CD4-positive, alpha-beta T cell (primary cell): ENCODE measurements at places on chromosomes 16 and 17.

DNA sequence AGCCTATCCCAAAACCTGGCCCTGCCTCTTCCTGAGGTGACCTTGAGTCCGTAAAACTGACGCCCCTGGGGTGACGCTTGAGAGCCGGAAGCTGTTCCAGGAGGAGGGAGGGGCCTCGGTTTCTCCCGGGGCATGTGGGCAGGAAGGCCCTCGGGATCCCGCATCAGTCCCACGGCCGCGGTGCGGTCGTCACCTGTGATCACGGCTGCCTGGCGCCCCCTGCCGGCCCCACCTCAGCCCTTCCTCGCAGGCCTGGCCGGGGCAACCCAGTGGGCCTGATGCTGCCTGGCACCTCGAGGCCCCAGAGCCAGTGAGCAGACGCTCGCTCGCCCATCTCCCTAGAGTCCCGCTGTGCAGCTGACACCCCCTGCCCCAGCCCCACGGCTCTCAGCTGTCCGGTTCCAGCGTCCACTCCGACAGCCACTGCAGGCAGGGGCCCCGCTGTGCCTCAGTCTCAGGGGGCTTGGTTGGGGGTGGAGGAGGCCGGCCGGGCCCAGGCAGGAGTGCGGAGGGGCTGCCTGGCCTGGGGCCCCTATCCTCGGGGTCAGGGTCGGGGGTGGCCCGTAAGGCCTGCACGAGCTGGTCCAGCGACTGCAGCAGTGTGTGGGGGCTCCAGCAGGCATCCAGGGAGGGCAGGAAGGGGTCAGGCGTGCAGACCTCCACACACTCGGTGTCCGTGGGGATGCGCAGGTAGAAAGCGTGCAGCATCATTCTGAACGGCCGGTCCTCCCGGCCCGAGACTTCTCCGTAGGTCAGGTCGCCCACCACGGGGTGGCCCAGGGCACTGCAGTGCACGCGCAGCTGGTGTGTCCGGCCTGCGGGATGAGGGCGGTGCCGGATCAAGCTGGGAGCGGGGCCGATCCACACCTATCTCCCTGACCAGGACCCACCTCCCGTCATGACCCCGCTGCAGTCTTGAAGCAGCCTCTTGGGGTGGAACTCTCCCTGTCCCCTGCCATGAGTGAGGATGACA, 2.3 kb downstream of the RPUSD1 start:
- DNase-seq: peak; percentile 66

DNA sequence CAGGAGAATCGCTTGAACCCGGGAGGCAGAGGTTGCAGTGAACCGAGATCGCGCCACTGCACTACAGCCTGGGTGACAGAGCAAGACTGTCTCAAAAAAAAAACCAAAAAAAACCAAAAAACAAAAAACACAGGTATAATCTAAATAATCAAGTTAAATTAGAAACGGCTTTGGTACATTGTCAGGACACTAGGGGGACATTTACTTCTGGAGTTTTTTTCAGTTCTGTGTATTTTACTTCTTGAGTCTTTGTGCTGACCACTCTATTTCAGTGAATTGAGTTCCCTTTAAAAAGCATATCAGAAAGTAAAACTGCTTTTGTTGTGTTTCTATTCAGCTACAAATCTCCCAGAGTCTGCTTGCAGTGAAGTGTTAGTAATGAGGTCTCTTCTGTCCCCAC, 36.3 kb downstream of the DHRS7B start:
- no peak for DNase-seq

GRCh38 chr17:28717578-28718332, at the start of gene RAB34:
Gene RAB34 (minus strand): TSS chr17:28717868. CDS start chr17:28717266, 602 bp downstream.
- DNase-seq: peak; percentile 36

GRCh38 chr17:7686222-7687071, 843 bp downstream of the TP53 start:
- peak; percentile 80 for DNase-seq

- no peak for DNase-seq
Observed at GRCh38 chr17:8859027-8859803, 8.3 kb downstream of the PIK3R6 start.

- DNase-seq: no peak
Observed at GRCh38 chr16:89904606-89905510, 13.8 kb upstream of the MC1R start.

- no peak for DNase-seq
Observed at GRCh38 chr17:20284570-20285295, 182.6 kb downstream of the LGALS9B start.

GRCh38 chr17:60908324-60908723, 230.7 kb downstream of the BCAS3 start:
- no peak for DNase-seq

GRCh38 chr17:41629826-41630670, 5.7 kb upstream of the KRT17 start:
- no peak for DNase-seq

DNA sequence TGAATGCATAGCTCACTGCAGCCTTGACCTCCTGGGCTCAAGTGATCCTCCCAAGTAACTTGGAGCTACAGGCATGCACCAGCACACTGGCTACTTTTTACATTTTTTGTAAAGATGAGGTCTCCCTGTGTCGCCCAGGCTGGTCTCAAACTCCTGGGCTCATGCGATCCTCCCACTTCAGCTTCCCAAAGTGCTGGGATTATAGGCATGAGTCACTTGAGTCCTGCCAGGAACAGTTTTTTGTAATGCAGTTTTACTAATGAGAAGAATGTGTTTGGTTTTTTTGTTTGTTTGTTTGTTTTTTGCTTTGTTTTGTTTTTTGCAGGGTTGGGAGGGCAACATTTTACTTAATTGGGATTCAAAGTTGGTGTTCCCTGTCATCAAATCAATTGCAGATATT, 22.2 kb downstream of the SOST start:
- no peak for DNase-seq

DNA sequence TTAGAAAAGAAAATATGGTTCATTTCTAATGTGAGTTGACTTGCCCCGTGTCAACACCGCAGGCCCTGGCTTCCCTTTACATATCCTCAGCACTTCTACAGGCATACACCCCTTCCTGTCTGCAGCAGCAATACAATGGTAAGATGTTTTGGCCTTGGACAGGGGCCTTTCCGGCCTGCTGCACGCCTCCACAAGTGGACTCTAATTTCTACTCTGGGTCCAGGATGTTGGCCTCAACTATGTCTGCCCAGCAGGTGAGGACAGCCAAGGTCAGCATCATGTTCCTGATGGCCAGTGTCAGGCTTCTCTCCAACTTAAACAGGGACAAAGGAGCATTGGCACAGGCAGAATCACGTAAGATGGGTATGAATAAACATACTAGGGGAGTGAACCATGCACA, 11.0 kb downstream of the C17orf67 start:
- DNase-seq: no peak

GRCh38 chr16:53911513-53911912, 207.6 kb downstream of the FTO start:
- peak; percentile 9 for DNase-seq

DNA sequence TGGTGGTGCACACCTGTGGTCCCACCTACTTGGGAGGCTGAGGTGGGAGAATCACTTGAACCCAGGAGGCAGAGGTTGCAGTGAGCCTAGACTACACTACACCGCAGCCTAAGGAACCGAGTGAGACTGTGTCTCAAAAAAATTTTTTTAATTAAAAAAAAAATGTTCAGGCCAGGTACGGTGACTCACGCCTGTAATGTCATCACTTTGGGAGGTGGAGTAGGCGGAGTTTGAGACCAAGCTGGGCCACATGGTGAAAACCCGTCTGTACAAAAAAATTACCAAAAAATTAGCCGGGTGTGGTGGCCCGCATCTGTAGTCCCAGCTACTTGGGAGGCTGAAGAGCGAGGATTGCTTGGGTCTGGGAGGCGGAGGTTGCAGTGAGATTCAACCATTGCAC, 3.6 kb upstream of the FAM222B start:
- DNase-seq: no peak

DNA sequence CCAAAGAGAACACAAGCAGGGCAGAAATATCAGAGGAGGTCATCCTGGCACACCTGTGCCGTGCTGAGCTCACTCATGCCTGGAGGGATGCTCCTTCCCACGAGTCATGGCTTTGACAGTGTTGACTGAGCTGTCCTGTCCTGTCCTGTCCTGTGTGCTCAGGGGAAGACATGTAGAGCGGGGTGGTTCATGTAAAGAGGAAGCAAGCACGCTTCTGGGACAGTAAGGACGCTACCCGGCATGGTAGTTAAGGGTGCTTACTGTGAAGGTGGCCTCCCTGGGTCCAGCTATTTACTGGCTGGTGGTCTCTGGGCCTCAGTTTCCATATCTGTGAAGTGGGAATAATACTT, 398 bp downstream of the LGALS9 start:
- DNase-seq: peak; percentile 27

DNA sequence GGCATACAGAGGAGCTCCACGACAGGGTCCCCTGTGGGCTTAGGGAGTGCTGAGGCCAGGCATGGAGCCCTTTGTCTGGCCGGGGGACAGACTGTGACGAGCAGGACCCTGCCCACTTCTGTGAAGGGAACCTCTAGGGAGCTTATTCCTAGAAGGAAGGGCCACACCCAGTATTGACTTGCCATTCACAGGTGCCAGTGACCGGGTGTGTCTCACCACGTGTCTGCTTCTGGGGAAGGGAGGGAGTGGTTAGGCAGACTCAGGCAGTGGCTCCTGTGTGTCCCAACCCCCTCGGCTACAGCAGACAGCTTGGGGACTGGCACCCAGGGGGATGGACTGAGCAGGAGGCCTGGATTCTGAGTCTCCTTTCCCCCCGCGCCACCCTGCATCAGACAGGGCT, 57.2 kb downstream of the SOCS1 start:
- DNase-seq: no peak

DNA sequence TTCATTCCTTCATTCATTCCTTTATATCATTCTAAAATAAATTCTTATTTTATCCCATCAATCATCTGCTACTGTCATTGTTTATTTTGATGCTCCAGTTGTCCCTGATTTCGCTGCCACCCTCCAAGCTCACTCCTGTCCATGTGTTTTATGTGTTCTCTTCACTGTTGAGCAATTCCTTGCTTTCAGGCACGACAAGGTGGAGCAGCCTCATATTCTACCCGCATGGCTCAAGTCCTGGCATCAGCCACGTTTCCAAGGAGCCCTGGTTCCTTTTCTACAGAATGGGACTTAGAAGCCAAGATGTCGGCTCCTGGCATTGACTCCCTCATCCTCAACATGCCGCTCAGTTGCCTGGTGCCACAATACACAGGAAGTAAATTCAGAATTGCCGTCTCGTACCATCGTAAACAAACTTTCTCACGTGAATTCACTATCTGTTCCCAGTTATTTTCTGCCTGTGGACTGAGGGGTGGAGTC, 139.0 kb downstream of the RPTOR start:
- DNase-seq: no peak

DNA sequence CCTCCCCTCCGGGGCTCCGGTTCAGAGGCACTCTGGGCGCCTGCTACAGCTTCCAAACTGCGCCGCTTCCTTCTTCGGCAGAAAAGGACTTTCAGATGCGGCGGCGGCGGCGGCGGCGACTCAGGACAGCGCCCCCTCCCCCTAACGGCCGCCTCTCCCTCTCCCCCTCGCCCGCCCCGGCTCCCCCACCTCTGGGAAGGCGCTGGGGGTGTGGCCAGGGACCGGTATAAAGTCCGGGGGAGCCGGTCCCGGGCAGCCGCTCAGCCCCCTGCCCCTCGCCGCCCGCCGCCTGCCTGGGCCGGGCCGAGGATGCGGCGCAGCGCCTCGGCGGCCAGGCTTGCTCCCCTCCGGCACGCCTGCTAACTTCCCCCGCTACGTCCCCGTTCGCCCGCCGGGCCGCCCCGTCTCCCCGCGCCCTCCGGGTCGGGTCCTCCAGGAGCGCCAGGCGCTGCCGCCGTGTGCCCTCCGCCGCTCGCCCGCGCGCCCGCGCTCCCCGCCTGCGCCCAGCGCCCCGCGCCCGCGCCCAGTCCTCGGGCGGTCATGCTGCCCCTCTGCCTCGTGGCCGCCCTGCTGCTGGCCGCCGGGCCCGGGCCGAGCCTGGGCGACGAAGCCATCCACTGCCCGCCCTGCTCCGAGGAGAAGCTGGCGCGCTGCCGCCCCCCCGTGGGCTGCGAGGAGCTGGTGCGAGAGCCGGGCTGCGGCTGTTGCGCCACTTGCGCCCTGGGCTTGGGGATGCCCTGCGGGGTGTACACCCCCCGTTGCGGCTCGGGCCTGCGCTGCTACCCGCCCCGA, at the start of gene IGFBP4:
Gene IGFBP4 (plus strand): TSS at position 255 of the 792 bp plus-strand sequence. CDS start 286 bp downstream, at position 541.
- peak; percentile 68 for DNase-seq

DNA sequence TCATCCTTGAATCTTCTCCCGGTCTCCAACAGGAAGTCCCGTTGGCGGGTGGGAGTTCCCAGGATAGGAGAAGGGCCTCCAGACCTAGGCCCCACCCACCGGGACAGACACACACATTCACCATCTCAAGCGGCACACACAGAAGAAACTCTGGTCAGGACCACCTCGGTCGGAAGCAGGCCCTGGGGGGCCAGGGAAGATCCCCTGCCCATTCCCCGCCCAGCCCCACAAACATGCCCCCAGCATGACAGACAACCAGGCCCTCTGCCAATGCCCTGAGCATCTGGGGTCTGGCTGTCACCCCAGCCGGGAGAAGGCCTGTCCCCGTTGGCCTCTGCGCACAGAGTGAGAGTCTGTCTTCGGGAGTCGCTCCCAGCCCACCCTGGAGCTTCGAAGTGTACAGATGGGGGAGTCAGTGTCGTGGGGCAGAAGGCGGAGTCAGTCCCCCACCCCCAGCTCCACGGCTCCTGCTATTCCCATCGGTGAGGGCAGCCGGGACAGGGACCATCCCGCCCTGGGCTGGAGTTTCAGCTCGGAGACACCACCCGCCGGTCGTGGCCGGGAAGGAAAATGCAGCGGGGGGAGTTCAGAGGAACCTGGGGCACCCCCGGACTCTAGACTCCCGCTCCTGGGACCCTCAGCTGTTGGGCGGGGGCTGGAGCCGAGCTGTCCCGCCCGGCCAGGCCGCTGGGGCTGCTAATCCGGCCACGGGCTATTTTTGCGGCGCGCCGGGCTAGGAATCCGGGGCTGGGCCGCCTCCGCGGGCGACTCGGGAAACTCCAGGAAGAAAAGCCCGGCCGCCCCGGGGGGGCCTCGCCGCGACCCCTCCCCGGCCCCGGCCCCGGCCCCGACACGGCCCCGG, 660 bp downstream of the RHBDF1 start:
- no peak for DNase-seq

- no peak for DNase-seq
Observed at GRCh38 chr17:39543664-39544063, 64.1 kb downstream of the NEUROD2 start.

- no peak for DNase-seq
Observed at GRCh38 chr16:31052114-31052513, 18.8 kb downstream of the STX4 start.

DNA sequence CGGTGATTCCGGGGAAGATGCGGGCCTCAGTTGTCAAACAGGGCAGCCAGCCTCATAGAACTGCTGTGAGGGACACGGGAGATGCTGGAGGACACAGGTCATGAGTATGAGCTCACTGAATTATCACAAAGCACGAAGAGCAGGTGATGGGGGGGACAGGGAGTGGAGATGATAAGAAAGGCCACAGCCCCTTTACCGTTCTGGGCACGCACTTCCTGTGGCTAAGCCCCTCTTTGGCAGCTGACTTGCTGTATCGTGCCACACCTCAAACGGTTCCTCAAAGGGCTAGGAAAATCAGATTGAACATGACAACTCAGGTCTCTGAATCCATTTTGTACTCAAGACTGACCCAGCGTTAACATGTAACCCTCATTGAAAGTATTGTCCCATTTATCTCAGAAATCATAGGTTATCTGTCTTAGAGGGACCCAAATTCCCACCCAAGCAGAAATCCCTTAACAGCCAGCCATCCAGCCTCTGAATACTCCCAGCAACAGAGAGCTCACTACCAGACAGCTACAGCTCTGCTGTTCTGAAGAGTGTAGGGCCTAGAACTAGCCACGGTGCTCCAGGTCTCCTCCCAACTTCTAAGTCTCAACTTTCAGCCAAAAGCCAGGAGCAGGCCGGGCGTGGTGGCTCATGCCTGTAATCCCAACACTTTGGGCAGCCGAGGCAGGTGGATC, 5.0 kb upstream of the SRL start:
- DNase-seq: no peak
